ENCODE measurements at places on chromosomes 12 and 14. TPM values are rescaled to one million over a fixed set of nuclear protein-coding genes. Genes with fewer than 3 reads are reported as not detected.

DNA sequence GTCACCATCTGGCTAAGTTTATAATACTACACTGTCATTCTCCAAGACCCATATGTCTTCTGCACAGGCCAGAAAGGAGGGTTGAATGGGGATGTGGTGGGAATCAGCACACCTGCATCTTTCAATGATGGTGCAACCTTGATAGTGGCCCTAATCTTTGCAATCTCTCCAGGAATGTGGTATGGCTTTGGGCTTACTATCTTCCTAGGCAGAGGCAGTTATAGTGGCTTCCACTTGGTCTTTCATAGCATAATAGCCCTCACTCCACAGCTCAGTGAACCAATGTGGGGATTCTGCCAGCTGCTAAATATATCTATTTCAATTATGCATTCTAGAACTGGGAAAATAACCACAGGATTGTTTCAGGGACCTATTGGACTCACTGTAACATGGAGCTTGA lies 61.8 kb upstream of the ATP2B1 start:
- no peaks in the 10 kb centered on the region for H3K36me3 ChIP-seq
- no peak overlapping the region for H3K4me3 ChIP-seq
- no peak for DNase-seq
- no peaks in the 10 kb centered on the region for H3K4me1 ChIP-seq
- no peaks in the 10 kb centered on the region for H3K27me3 ChIP-seq

DNA sequence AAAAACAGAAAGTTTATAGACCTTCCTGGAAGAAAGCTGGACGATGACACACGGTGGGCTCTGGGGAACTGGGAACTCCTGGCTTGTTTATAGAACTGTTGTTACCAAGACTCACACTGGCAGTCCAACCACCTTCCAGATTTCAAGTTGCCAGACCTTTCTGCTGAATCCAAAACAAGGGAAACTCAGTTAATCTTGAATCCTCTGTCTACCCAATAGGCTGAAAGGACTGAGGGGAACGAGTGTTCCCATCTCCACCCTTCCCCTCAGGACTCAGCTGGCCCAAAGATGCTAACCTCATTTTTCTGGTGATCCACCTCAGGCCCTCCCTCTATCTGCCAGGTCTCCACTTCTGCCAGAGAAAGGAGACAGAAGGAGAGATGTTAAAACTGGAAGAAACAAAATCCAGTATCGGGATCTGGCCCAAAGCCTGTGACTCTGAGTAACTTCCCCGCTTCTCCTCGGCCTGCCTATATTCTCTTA lies 231.4 kb downstream of the ANO2 start:
- no peak for DNase-seq
- no peaks in the 10 kb centered on the region for H3K27me3 ChIP-seq
- peaks cover 18% of the 10 kb centered on the region for H3K4me1 ChIP-seq
- H3K4me3 ChIP-seq, result no peak overlapping the region

GRCh38 chr12:90287585-90287984 lies 578.9 kb upstream of the ATP2B1 start:
- H3K27me3 ChIP-seq, result no peaks in the 10 kb centered on the region
- no peak overlapping the region for H3K27ac ChIP-seq
- H3K36me3 ChIP-seq, result no peaks in the 10 kb centered on the region
- H3K4me1 ChIP-seq, result no peaks in the 10 kb centered on the region

- H3K4me1 ChIP-seq, result peaks cover 6% of the 10 kb centered on the region
- H3K4me3 ChIP-seq, result peak within 1 kb of the TSS; percentile 96
- no peaks in the 10 kb centered on the region for H3K27me3 ChIP-seq
- no peaks in the 10 kb centered on the region for H3K36me3 ChIP-seq
Measured at GRCh38 chr12:121712461-121713256, at the start of gene TMEM120B. Gene TMEM120B (plus strand): TSS chr12:121712752. CDS start chr12:121712896, 144 bp downstream.

GRCh38 chr12:31236998-31237637 lies 88.8 kb downstream of the SINHCAF start:
- no peak overlapping the region for H3K4me3 ChIP-seq
- no peak overlapping the region for H3K27ac ChIP-seq
- peak; percentile 9 for DNase-seq
- no peaks in the 10 kb centered on the region for H3K36me3 ChIP-seq

Gene FITM1
- 1.5 TPM for total RNA-seq

DNA sequence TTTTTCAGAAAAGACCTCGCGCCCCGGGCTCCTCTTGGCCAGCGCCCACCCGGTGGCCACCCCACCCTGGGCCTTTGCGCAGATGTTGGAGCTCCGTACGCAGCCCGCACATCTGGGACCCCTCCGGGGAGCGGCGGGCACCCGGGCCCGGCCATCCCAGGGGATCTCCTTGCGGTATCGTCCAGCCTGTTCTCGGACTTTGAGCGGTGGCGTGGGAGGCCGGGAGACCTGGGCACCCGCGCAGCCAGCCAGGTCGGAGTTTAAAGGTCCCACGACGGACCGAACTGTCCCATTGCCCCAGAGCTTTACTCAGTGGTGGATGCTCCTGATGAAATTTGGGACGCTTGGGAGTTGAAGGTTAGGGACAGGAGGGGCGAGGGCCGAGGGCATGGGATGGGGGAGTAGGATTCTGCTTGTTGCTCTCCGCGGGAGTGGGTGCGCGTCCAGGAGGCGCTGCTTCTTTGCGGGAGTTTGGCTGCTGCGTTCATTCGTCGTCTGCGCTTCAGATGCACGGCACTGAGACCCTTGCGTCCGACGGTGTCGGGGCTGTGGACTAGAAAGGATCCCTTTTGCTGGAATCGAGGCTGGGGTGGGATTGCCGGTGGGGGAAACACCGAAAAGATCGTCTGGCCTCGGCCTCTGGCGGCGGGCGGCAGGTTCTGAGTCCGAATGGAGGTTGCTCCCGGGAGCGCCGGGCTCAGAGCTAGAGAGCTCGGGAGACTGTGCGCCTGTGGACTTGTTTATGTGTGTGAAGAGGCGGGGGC lies 1.4 kb downstream of the NTF3 start:
- H3K27ac ChIP-seq, result no peak overlapping the region
- no peak for DNase-seq
- peak overlapping the region; percentile 30 for H3K4me3 ChIP-seq
- H3K4me1 ChIP-seq, result no peaks in the 10 kb centered on the region
- no peaks in the 10 kb centered on the region for H3K36me3 ChIP-seq

GRCh38 chr12:108856428-108857157 lies 790 bp downstream of the SSH1 start:
- H3K36me3 ChIP-seq, result no peaks in the 10 kb centered on the region
- peaks cover 6% of the 10 kb centered on the region for H3K4me1 ChIP-seq
- H3K27ac ChIP-seq, result peak overlapping the region; percentile 82

Gene KRT71
- total RNA-seq, result not detected

- no peaks in the 10 kb centered on the region for H3K27me3 ChIP-seq
- H3K4me3 ChIP-seq, result no peak overlapping the region
- DNase-seq, result no peak
- no peak overlapping the region for H3K27ac ChIP-seq
- H3K36me3 ChIP-seq, result no peaks in the 10 kb centered on the region
Measured at GRCh38 chr12:111558107-111558376, 41.1 kb downstream of the ATXN2 start.

Gene FZD10
- 0.27 TPM for total RNA-seq

Gene TOMM20L
- not detected for total RNA-seq

Gene TTC6
- 4.5 TPM for total RNA-seq

Gene TMEM63C
- total RNA-seq, result 5.9 TPM

- H3K4me3 ChIP-seq, result no peak overlapping the region
- no peak overlapping the region for H3K27ac ChIP-seq
- no peak for DNase-seq
- no peaks in the 10 kb centered on the region for H3K4me1 ChIP-seq
- no peaks in the 10 kb centered on the region for H3K36me3 ChIP-seq
Measured at GRCh38 chr12:84843593-84844144, 68.9 kb downstream of the SLC6A15 start.

DNA sequence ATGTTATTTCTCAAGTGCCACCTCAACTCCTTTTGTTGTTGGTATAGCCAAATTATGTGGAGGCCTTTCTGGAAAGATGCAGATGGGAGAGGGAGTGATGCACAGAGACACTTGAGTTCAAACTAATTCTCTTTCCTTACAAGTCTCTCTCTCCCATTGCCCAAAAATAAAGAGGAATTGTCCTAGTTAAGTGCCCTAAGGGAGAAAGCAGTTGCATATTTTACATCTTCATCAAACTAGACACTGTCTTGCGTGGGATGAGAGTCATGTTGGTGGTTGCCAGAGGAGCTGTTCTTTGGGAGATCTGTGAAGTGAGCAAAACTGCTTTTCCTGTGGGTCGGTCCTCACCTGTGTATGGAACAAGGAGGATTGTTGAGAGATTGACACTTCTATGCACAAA lies 72.2 kb downstream of the EP400 start:
- peaks cover 10% of the 10 kb centered on the region for H3K36me3 ChIP-seq
- no peak for DNase-seq

DNA sequence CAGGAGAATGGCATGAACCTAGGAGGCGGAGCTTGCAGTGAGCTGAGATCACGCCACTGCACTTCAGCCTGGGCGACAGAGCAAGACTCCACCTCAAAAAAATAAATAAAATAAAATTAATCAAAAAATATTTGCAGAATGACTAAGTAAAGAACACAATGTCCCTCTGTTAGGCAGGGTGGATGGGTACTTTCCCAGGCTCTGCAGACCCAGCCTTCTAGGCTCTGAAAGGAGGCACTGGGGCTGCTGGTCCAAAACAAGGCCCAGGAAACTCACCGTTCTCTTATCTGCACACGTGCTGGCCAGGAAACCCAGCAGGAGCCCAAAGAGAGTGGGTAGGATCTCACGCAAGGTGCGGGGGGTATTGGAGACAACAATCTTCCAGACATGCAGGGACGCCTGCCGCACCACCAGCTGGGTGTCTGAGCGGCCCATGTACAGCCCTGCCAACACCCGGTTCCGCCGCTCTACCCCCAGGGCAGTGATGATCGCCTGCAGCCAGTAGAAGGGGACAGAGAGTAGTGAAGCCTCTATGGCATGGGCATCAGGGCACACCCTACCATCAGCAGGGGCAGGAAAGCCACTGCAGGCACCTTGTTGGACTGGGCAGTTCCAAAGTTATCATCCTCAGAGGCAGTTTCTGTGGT lies 25.8 kb upstream of the RAB35 start:
- peaks cover 37% of the 10 kb centered on the region for H3K36me3 ChIP-seq
- no peaks in the 10 kb centered on the region for H3K4me1 ChIP-seq
- H3K27me3 ChIP-seq, result no peaks in the 10 kb centered on the region
- no peak for DNase-seq

GRCh38 chr12:24049101-24049500 lies 99.6 kb upstream of the SOX5 start:
- no peak overlapping the region for H3K27ac ChIP-seq
- no peak overlapping the region for H3K4me3 ChIP-seq
- no peaks in the 10 kb centered on the region for H3K4me1 ChIP-seq
- no peaks in the 10 kb centered on the region for H3K36me3 ChIP-seq
- no peak for DNase-seq
